ENCODE measurements at places on chromosomes 5 and 9.

GRCh38 chr5:93359960-93360305, 221.1 kb downstream of the NR2F1-AS1 start:
- DNase-seq: no peak

GRCh38 chr9:16398691-16399090, 471.8 kb downstream of the BNC2 start:
- no peak for DNase-seq

DNA sequence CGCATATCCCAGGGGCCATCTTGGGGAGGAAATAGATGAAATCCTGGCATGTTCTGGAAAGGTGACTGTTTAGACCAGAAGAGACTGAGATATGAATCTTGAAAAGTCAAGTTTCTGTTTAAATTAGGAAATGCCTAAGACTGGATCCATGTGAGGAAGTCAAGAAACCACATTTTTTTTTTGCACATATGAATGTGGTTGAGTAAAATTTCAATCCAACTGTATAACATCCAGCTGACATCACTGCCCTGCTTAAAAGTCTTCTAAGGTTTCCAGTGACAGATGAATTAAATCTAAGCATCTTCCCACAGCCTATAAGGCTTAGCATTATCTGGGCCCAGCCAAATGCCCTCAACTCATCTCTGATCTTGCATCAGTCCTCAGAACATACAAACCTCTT, 47.7 kb upstream of the TCERG1 start:
- no peak for DNase-seq

DNA sequence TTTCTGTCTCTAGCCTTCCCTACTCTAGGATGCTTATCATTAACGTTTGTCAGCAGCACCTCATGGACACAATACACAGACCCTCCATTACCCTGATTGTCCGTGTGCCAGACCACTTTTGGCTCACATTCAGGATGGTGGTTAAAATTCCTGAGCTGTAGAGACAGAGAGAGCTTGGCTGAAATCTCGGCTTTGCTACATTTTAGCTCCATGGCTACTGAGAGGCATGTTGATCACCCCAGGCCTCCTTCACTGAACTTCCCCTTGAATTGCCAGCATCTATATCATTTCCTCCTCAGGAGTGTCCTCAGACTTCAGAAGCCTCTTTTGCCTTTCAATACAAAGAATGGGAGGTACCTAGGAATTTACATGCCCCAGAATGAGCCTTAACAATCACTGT, 104.7 kb upstream of the ISL1 start:
- no peak for DNase-seq

DNA sequence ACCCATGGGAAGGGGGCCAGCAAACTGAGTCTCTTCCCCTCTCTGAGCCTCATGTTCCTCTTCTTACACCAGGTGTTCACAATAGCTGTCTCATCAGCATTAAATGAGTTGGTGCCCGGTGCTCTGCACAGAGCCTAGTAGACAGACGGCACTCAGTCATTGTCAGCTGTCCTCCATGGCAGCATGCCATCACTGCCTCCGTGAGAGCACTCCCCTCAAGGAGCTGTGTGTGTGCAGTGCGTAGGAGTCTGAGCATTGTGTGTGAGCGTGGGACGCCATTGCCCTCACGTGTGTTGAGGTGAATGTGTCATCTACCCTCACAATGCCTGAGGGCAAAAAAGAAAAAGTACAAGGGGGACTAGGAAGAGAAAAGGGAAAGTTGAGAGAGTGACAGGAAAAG, 536.5 kb downstream of the CDK5RAP2 start:
- no peak for DNase-seq

- no peak for DNase-seq
Observed at GRCh38 chr5:112923148-112923917, 1.3 kb upstream of the REEP5 start.

DNA sequence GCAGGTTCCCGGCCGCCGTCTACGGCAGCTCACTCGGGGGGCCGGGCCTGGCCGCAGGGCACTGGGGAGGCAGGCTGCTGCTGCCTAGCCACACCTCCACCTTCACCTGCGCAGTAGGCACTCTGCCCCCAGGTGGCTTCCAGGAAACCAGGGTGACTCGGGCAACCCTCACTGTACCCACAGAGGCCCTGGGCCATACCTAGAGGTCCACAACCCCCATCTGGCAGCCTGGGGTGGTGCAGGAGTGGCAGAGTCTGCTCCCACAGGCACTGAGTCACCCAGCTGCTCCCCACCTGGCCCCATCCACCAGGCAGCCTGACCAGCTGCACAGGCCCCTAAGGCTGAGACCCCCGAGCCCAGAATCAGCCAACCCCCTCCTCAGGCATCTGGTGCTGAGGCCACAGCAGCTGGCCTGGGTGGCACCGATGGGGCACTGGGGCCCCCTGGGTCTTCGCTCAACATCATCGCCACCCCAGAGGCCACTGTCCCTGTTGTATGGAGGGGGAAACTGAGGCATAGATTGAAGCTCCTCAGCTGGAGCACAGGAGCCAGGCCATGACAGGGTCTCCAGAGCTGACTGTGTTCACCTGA, 70.2 kb downstream of the KCNT1 start:
- no peak for DNase-seq

DNA sequence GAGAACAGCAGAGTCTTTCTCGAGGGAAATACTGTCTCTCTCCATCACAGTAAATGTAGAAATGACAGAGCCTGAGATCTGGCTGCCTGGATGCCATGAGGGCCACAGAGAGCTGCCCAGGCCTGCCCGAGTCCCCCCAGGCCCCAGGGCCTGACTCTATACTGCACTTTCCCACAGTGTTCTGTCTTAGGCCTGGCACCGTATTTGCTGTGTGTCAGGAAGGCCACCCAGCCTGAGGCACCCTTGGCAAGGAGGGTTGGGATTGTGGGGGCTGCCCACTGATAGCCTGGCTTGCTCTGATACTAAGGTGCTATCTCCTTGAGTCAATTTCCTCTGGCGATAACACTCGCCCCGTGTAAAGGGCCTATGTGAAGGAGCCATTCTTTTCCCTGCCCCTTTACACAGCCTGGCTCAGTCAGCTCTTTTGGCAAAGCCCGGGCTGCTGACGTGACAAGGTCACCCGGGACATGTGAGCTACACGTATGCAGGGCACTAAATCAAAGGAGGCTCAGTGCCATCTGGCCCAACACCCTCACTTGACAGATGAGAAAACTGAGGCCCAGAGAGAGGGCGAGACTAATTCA, 630.1 kb upstream of the KLF4 start:
- DNase-seq: no peak

GRCh38 chr9:133645021-133645765, 9.0 kb downstream of the DBH start:
- no peak for DNase-seq

- DNase-seq: no peak
Observed at GRCh38 chr9:96188571-96188970, 113.4 kb downstream of the HSD17B3 start.

- DNase-seq: no peak
Observed at GRCh38 chr9:101432740-101433139, 2.8 kb downstream of the ALDOB start.

GRCh38 chr5:7585807-7586206, 189.9 kb downstream of the ADCY2 start:
- DNase-seq: no peak

GRCh38 chr5:168023191-168023590, 268.3 kb upstream of the WWC1 start:
- DNase-seq: no peak

DNA sequence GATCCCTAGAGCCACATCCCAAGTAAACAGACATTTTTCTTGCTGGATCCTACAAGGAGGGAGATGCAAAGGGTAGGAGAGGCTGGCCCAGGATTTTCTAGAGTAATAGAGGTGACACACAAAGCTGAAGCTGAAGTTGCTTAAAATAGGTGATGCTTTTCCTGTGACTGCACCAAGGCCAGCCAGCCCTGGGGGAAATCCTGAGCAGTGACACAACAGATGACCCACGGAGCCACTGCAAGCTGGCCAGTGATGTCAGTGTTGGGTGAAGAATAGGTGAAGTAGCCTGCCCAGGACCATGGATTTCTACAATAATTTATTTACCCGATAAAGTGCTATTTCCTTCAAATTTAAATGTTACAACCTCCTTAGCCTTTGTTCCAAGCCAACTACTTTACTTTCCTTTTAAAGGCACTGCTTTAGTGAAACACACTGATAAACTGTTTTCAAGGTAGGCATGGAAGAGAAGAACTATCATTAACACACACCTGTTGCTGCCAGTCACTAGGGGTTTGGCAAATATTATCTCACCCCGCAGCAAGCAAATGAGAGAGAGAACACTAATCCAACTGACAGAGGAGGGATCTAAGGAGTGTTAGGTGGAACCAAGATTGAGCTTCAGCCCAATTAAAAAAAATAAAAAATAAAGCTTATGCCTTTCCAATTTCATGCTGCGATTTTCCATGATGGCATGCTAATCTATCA, 123.5 kb downstream of the CTNND2 start:
- DNase-seq: no peak

- no peak for DNase-seq
Observed at GRCh38 chr5:81253875-81254274, 20.8 kb downstream of the CKMT2 start.

- no peak for DNase-seq
Observed at GRCh38 chr9:24900179-24900578, 354.5 kb upstream of the IZUMO3 start.

- DNase-seq: no peak
Observed at GRCh38 chr5:51389577-51390463, 6.6 kb downstream of the ISL1 start.

GRCh38 chr9:107397076-107398044, 92.2 kb downstream of the KLF4 start:
- no peak for DNase-seq

DNA sequence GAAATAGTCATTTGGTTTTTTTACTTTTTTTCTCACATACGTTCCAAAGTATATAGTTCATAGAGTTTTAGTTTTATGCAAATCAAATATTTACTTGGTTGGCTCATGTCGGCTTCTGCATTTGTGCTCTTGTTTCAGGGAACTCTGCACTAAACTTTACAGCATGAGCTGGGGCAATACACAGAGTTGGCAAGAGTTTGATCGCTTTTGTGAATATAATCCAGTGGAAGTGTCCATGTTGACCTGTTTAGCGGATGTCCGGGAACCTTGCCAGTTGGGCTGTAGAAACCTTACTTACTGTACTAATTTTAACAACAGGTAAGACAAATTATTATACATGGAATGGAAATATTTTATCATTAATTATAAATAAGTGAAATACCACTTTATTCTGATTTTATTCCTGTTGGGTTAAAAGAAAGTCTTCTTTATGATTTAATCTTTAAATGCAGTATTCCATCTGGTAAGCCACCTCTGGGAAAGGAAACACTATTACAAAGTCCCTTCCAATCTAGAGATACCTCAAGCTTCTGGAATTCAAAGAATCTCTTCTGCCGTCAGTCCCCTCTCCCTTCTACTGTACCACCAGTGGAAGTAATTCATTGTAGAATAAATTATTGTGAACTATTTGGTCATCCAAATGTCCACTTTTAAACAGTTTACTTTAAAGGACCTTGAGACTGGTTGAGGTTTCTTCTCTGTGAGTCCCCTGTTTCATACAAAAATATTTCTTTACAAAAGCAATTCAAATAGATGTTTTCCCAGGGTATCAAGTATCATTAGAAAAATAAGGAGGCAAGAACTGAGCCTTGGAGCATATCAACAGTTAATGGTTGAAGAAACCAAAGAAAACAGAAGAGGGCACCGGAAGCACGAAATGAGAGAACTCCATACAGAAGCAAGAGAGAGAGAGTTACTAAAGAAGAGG, 45.2 kb upstream of the GLIPR2 start:
- DNase-seq: peak; percentile 86

DNA sequence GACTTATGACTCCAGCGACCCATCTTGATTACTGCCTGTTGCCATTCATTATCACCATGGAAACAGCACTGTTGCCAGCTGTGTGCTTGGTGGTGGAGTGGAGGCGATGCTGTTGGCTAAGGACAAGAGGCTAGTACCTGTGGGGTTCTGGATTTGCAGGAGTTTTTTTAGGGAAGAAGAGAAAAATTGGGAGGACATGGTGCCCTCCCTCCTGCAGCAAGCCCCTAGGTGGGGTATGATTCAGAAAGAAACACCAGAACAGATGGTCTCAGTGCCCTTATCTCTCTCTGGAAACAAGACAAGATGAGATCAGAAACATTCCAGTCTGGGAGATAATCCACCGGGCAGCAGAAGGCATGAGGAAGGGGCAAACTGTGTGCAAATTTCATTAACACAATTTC, 87.8 kb upstream of the TLR4 start:
- no peak for DNase-seq

GRCh38 chr5:170449232-170449631, 54.6 kb upstream of the KCNIP1 start:
- no peak for DNase-seq

DNA sequence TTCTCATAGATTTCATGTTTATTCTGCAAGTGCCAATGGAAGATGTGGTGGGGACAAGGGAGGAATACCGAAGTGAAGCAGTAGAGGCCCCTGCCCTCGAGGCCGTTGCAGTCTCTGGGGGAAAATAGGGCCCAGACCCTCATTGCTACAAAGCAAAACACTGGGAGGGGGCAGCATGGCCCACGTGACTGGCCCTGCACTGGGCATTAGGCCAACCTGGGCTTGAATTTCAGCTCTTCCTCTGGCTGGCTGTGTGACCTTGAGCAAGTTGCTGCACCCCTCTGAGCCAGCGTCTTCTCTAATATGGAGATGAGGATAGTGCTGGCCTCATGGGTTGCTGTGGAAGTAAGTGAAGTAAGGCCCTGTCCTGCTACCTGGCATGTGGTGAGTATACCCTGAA, 709 bp upstream of the SYNPO start:
- DNase-seq: no peak

GRCh38 chr9:110399983-110400382, 62.3 kb upstream of the TXNDC8 start:
- DNase-seq: no peak

DNA sequence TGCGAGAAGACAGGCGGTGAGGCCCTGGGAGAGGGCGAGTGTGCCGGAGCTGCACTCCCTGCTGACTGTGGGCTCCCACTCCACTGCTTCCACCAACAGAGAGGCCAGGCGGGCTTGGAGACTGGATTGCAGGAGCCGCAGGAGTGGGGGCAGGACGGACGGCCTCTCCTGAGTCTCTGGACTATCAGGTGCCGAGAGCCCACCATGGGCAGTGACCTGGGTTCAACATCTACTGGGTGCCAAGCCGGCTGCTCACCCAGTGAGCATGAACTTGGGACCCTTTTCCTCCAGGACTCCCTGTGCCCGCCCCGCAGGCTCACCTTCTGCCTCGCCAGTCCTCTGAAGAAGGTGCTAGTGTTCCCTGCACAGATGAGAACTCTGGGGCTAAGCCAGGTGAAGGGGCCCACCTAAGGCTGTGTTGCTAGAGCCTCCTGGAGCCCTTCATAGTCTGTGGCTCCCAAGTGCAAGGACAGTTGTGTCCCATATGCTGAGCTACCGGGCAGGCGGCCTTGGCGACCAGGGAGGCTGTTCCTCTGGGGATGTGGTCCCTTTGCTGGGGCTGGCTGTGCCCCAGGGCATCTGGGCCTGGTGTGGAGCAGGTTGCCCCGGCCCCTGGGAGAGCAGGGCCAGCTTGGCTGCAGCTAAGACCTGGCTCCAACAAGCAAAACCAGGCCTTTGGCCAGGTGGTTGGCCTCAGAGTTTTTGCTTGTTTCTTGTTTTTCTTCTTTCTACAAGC, 77.7 kb upstream of the PHYKPL start:
- DNase-seq: no peak

- DNase-seq: no peak
Observed at GRCh38 chr5:63483338-63483737, 478.9 kb downstream of the HTR1A start.
